Dermis microvascular lymphatic vessel endothelial cell (primary cell): ENCODE measurements at places on chromosomes 3 and 15. TPM values are rescaled to one million over a fixed set of nuclear protein-coding genes. Genes with fewer than 3 reads are reported as not detected.

GRCh38 chr15:55277116-55277564, 12.5 kb downstream of the RAB27A start:
- DNase-seq, result no peak

The AVEN gene
- total RNA-seq, result 16.8 and 19.8 TPM in 2 replicates

DNA sequence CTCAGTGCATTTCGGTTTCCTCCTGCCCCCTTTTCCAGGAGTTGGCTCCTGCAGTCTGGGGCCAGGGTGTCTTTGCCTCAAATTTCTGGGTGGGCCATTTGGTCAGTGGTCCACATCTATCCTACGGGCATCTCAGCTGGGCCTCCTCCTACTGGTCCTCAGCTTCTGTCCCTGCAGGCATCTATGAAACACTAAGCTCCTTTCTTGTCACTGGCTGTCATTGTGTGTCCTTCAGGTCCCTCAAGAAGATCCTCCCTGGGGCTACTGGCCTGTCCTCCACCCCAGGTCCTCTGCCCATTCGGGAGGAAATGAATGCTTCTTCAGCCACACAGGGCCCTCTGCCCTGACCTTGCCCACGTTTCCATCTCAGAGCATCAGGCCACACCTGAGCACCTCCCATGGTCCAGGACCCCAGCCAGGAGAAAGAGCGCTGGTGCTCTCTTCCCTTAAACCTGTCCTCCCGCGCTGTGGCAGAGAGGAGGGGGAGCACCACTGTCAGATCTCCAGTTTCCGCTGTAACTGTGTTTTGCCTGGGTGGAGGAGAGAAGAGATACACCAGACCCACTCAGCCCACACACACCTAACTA, 1.8 kb downstream of the PRR23E start:
- no peak for DNase-seq

DNA sequence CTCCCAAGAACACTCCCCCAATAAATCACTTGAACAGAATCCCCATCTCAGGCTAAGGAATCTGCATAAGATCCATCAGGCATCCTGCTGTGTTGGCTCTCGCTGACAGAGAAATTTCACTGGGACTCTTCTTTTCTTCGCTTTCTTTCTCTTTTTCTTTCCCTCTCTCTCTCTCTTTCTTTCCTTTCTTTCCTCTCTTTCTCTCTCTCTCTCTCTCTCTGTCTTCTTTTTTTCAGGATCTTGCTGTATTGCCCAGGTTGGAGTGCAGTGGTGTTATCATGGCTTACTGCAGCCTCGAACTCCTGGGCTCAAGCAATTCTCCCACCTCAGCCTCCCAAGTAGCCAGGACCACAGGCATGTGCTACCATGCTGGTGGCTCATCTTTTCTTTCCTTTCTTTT, 4.5 kb upstream of the SLC28A1 start:
- DNase-seq, result no peak

The SLC51B gene
- total RNA-seq, result not detected in 2 replicates

DNA sequence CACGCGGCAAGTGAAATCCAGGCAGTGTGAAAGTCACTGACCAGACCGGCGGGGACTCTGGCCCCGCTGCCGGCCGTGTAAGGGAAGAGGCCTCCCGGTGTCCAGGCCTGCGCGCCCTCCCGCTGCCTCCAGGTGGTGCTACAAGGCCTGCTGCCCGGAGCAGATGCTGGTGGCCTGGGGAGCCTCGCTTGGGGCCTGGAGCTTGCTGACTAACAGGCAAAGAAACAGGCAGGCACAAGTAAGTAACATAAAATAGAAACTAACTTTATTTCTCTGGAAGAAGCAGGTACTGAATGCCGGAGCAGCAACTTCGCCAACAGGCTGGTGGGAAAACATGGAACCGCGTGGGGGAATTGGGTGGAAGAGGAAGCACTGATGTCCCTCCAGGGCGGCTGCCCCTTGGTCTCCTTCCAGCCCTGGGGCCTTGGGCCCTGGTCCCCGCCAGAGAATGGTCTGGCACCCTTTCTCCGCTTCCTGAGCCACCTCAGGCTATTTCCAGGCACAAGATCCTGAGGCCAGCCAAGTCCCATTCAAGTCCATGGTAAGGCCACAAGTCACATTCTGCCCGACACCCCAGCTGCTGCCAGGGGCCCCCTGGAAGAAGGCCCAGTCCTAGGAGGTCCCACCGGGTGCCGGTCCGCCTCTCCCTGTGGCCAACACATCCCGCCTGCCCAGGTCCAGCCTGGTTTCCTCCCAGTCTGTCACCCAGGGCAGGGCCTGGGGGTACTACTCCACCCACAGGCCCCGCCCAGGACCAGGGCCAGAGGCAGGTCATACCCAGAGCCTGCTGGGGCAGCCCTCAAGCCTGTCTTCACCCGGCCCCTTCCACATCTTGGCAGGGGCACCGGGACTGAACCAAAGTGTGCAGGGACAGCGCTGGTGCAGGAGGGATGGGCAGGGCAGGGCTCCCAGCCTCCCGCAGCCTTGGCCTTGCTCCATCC, 45.0 kb downstream of the TNK2 start:
- peak; percentile 89 for DNase-seq

GRCh38 chr3:43391621-43392020, 105.3 kb downstream of the SNRK start:
- DNase-seq, result no peak

DNA sequence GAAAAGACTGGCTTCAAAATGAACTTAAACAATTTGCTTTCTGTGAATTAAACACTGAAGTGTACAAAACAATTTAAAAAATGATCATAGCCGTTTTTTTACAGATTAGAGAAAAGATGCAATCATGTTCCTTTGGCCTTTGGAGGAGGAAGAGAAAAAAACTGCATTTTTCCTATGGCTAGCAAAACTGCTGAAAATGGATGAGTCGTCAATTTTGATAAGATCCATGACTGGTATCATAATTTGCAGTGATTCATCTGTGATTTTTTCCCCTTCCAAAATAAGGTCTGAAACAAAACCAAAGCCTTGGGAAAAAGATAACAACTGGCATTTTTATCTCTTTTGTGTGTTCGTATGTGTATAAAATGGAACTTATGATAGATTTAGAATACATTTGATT, 255.6 kb upstream of the SATB1 start:
- DNase-seq, result no peak

DNA sequence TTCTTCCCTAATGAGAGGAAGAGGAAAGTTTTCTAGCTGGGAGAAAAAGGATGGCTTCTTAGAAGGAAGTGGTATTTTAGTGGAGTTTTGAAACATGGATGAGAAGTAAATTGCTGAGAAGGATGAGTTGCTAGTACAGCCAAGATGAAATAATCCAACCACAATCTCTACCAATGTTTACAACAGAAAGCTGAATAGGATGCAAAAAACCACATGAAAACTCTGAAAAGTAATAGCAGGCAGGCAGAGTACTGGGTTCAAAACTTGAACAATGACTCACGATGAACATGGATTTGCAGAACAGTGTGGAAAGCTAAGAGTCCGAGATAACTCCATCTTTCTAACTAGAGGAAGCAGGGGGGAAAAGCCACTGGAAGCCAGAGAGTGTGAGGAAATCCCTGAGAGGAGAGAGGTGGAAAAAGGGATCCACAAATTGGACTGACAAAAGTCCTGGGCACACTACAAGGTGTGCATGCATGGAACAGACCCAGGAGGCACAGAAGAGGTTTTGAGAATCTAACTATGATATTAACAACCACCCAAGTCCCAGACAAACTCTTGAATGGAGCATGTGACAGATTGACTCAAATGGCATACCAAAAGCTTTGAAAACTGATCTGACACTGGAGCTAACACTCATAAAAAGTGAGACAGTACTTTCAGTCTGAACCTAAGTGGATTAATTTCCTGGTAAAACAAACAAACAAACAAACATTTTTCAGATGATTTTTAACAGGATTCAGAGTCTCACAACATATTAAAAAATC, 76.7 kb downstream of the ST6GAL1 start:
- no peak for DNase-seq

The SLC22A14 gene
- total RNA-seq, result under 0.01 TPM in 1 of 2 replicates, not detected in the other

DNA sequence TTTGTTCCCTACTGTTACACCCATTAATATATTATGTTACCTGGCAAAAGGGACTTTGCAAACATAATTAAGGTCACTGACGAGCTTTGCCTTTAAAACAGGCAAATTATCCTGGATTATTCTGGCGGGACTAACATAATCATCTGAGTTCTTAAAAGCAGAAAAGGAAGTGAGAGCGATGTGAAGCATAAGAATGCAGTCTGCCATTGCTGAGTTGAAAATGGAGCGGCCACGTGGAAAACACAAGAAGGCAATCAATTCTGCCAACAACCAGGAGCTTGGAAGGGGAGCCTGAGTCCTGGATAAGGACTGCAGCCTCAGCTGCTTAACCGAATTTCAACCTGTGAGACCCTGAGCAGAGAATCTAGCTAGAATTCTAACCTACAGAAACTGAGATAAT, 328.2 kb upstream of the WNT5A start:
- DNase-seq, result no peak

- no peak for DNase-seq
Measured at GRCh38 chr3:17967111-17967510, 224.7 kb upstream of the TBC1D5 start.

GRCh38 chr15:40769274-40770146, at the start of gene C15orf62:
TSS of gene C15orf62 (plus strand) at chr15:40769980. CDS start at chr15:40770496, 516 bp downstream.
- peak; percentile 84 for DNase-seq

The CORO2B gene
- 0.77 and 2.9 TPM in 2 replicates for total RNA-seq

The KCNMB2 gene
- not detected in 2 replicates for total RNA-seq

DNA sequence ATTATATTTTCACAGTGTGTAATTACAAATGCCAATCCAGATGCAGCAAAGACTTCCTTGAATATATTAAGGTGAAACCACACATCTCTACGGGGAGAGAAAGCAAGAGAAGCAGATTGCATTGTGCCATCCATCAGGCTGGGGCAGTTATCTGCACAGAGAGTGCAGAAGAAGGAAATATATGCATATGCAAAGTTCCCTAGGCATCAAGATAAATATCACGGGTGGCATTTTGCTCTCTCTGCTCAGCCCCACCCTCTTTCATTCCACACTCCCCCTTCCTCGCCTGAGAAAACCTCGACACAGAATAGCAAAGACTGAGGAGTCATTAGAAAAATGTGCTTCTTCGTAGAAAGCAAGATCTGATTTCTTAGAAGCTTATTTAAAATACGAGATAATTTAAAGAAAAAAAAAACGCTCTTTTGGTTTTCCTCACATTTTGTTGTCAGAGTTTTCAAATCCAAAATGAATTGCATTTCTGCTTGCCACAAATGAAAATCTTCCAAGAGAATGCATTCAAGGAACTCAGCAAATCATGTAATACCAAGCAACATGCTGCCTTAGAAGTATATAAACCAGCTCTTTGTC, 283.2 kb upstream of the LMCD1 start:
- no peak for DNase-seq

- no peak for DNase-seq
Measured at GRCh38 chr15:95085056-95085455, 853.7 kb downstream of the MCTP2 start.

The BFSP2 gene
- not detected in 2 replicates for total RNA-seq

DNA sequence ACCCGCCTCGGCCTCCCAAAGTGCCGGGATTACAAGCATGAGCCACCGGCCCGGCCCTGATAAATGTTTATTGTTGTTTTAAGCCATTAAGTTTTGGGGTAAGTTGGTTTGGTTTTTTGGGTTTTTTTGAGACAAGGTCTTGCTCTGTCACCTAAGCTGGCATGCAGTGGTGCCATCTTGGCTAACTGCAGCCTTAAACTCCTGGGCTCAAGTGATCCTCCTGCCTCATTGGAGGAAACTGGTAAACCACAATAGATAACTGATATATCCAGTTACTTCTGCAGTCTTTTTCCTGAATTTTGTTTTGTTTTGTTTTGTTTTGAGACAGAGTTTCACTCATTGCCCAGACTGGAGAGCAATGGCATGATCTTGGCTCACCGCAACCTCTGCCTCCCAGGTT, 4.2 kb downstream of the SLC25A20 start:
- no peak for DNase-seq

The RETNLB gene
- total RNA-seq, result not detected in 2 replicates

DNA sequence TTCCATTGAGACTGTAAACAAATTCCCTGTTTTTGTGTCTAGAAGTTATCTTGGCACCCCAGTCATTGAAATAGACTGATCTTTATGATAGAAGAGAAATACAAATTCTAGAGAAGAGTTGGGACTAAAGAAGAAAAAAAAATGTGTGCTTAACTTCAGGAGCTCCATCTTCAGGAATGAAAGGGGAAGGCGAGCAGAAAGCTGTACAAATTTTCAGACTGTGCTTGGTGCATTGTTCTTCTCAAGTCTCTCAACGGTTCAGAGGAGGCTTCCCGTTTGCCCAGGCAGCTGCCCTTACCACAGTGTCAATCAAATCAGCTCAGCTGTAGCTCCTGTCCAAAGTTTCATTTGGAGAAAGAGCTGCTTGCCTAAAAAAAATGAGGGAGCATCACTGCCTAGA, 41.7 kb downstream of the OXSM start:
- no peak for DNase-seq

DNA sequence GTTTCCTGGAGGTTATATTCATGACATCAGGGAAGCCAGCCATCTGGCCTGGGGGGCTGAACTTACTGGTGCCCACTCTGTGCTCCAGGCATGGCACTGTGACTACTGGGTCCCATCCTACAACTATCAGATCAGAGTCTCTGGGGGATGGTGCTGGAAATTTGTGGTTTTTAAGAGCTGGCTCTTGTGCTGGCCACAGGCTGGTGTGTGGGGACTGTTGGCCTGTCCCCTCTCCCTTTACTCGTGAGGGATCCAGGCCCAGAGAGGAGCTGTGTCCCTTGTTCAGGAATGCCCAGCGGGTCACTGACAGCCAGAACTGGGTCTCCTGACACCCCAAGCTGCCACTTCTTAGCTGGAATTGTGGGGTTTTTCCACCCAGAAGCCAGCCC, 44.5 kb upstream of the SEC22A start:
- no peak for DNase-seq

The ADAMTSL3 gene
- total RNA-seq, result 22.2 and 26.2 TPM in 2 replicates

DNA sequence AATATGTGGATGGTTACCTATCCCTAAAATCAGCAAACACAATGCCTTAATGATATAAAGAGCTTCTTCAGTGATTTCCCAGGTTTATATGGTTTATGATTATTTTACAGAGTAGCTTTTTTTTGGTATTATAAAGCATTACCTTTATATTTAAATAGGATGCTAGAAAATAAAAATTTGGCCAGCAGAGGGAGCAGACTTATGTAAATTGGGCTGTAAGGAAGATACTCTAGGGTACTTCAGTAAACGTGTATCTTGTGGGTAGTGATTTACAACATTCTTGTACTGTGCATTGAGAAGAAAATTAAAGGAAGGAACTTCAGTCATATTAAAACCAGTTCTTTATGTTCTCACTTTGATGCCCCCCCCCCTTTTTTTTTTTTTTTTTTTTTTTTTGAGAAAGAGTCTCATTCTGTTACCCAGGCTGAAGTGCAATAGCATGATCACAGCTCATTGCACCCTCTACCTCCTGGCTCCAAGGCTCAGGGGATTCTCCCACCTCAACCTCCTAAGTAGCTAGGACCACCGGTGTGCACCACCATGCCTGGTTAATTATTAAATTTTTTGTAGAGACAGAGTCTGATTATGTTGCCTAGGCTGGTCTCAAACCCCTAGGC, 167.9 kb downstream of the BBX start:
- peak; percentile 44 for DNase-seq

The UBA7 gene
- total RNA-seq, result 21.6 and 37.4 TPM in 2 replicates

GRCh38 chr3:36596419-36596818, 167.9 kb downstream of the DCLK3 start:
- no peak for DNase-seq
